ENCODE measurements at places on chromosomes 3 and 15. TPM values are rescaled to one million over a fixed set of nuclear protein-coding genes. Genes with fewer than 3 reads are reported as not detected.

The GOLGA6B gene
- total RNA-seq: not detected

The CAMP gene
- total RNA-seq: not detected

The PLS1 gene
- 5.3 TPM for total RNA-seq

The MYRIP gene
- total RNA-seq: not detected

The KBTBD13 gene
- not detected for total RNA-seq

The ADGRG7 gene
- not detected for total RNA-seq

The PSTPIP1 gene
- 94.2 TPM for total RNA-seq

The PTPN23 gene
- 18.7 TPM for total RNA-seq
